Stimulated activated CD4-positive, alpha-beta T cell treated with anti-CD3 and anti-CD28 coated beads, TNF-alpha, amount 100 ng/mL, for 4 hours (primary cell): ENCODE measurements at places on chromosomes 12 and 14.

DNA sequence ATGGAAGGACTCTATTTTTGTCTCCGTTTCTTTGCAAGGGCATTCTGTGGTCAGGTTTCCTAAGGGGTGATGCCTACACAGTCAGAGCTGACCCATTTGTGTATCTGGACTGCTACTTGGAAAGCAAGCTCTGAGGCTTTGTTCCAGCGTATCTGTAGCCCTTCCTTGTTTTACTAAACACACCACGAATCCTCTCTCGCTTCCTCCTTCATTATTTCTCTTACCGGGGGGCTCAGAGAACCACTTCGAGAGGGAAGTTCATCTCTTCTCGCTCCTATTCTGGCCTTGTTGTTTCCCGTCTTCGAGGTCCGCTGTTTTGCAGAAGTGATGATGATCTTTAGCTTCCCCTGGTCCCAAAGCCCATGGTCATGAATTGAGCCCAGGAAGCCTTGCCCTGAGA is 164.7 kb downstream of the SSPN start:
- no peak for DNase-seq

DNA sequence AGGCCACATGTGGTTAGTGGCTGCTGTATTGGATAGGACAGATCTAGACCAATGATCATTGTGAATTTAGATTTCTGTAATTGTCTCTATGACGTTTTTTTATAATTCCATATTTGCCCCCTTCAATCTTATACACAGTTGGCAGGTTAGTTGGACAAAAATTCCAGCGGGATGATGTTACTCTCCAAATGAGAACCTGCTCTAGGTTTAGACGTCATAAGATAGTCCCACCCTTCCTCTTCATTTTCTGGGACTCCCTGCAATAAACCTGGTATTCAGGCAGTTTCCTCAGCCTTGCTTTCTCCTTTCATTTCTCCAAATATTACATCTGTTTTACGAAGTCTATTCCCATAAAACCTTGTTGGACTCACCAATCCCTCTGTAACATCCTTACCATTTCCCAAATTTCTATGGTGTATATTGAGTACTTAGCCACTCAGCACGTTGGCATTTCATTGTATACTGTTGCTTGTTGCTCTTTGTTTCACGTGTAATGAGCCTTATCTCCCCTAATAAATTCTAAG is 10.2 kb downstream of the FBXO34 start:
- DNase-seq, result no peak

GRCh38 chr14:54638135-54638446 is 71.2 kb downstream of the SAMD4A start:
- no peak for DNase-seq

DNA sequence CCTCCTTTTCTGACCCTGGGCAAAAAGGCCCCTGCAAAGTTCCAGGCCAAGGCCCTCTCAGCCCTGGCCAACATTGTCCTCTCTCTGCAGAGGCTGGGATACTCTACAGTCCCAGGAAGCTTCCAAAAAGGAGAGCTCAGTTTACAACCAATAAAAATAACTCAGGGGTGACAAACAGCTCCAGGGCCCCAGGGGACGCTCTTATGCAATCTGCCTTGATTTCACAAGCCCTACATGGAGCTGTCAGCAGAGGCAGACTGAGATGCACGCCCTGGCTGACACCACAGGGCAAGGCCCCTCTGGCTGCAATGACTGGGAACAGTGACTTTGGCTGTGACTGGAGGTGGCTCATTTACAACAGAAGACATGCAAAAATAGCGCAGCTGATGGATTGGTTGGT is 129.0 kb upstream of the MED13L start:
- no peak for DNase-seq

DNA sequence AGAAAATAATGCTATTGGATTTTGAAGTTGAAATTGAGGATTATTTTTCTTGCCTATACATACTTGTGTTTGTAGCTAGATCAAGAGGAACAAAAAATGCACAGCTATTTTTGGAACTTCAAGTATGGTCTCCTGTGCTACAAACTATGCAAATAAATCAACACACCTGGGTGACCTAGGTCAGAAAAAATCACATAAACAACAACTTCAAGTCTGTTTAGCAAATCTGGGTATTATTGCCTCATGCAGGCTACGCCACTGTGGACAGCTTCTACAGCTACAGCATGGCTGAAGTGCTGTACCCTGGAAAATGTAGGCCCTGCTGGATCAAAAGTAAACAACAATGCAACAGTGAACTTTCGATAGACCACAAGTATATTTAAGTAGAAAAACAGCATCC is 87.5 kb downstream of the SLC6A15 start:
- DNase-seq, result no peak

DNA sequence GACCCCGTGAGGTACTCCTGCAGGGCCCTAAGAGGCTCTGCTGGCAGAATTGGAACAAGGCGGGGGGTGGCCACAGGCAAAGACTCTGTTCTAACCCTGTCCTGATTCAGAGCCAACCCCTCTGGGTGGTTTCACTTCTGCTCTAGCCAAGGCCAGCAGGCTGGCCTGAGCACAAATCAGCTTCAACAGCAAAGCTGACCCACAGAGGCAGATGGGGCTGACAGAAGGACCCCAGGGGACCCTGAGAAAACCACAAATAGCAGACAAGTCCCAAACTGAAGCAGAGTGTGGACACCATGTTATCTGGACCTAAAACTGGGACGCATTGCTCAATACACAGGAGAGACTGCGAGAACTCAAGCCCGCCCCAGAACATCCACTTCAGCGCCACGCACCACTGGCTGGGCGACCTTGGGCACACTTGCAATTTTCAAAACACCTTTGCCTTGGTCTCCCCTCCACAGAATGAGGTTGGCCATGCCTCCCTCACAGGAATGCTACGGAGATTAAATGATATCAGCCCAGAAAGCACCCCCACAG is 76.4 kb upstream of the DICER1 start:
- DNase-seq, result no peak

GRCh38 chr14:100696590-100696989 is 30.1 kb upstream of the DLK1 start:
- DNase-seq, result no peak

DNA sequence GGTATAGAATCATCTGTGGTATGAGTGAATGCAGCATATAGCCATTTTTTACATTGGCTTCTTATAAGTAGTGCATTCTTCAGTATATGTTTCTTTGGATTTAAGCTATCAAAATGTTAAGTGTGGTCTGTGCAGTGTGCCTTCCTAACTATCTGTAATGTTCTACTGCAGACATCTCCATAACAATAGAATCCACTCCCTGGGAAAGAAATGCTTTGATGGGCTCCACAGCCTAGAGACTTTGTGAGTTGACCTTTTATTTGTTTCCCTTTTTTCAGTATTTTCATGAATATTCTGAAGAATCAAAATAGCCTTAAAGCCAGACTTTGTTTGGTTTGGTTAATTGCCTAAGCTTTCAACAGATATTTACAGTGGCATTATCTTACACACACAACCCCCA is 107.2 kb downstream of the ZFC3H1 start:
- DNase-seq, result no peak

- no peak for DNase-seq
Measured at GRCh38 chr14:83706231-83706954, 1823.6 kb upstream of the FLRT2 start.

DNA sequence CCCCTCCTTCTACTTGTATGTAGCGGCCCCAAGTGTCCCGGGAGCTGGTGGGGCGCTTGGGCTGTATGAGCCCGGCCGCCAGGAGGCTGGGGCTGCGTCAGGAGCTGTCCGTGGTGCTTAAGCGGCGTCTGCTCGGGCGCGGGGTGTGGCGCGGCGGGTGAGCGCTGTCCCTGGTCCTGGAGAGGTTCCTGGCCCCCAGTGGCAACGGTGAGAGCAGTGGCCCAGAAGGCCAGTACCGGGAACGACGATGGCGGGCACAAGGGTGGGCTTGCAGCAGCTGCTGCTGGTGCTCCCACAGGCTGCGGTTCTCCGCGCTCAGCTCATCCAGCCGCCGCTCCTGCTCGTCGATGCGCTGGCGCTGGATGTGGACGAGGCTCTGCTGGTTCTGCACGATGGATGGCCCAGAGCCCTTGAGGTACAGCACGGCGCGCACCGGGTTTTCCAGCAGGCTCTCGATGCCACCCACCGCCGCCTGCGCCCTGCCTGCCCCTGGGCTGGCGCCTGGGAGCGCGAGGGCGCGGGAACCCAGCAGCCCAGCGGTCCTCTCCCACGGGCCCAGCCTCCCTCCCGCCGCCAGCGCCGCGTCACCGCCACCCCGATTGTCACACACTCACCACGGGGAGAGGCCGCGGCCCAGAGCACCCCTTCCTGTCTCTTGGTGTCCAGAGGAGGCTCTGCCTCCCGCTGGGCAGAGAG is 41.9 kb upstream of the FKBP4 start:
- DNase-seq, result peak; percentile 52

DNA sequence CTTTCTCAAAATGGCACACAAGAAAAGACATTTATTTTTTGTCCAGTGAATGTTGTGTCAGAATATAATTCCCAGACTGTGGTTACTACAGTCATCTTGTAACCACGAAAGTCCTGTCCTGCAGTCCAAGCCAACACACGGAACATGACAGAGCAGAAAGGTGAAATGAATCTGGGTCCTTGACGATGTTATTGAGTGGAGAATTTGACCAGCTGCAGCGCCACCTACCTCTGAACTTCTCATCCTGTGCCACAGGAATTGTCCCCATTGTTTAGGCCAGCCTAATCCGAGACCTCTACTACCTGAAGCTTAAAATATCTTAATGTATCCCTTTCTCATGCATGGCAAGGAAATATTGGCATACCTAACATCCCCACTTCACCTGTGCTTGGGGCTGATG is 64.1 kb upstream of the OTX2 start:
- DNase-seq, result no peak

DNA sequence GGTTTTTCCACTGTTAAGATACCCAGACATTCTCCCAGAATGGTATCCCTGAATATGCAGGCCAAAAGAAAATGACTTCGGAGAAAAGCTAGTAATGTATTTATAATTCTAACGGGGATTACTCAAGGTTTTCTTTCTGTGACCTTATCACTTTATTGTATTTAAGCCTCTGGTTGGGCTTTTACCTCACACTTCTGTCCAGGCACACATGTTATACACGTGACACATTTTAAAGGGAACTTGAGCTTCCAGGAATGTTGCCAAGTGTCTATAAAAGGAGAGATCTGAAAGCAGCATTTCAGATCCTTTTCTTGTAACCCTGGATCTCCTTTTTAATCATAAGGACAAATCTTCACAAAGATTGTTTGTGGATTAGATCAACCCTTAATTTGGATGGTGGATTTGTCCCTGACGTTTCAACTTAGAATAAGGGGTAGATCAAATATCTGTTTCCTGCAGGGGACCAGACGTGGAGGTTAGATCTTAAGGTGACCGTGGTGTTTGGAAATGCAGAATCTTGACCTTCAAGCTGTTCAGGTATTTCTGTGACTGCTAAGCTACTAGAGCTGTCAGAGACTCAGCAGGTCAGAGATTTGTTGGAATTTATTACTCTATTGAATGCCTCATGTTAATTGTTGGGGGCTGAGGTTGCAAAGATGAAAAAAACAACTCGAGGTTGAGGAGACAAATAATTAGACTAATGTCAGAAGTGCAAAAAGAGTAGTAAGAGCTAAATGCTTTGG is 1.5 kb downstream of the CIPC start:
- DNase-seq, result no peak

GRCh38 chr12:40208707-40209446 is 15.9 kb upstream of the LRRK2 start:
- no peak for DNase-seq

DNA sequence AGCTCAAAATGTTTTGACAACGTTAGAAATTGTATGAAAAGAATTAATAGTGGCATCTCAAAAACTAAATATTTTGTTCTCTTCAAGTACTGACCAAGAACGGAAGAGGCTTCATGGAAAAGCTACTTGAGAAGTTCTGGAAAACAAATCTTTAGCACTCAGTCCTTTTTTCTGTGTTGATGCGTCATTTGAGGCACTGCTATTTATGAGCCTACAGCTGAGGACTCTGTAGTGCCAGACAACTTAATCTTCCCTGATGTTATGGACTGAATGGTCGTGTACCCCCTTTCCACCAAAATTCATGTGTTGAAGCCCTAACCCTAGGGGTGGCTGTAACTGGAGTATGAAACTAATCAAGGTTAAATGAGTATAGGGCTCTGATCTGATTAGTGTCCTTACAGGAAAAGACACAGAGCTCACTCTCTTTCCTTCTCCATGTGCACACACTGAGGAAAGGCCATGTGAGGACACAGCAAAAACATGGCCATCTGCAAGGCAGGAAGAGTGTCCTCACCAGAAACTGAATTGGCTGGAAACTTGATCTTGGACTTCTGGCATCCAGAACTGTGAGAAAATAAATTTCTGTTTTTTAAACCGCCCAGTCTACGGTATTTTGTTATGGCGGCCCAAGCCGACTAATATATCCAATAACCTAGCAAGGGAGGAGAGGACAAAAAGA is 337.0 kb upstream of the CLEC14A start:
- no peak for DNase-seq

- no peak for DNase-seq
Measured at GRCh38 chr12:126159139-126159538, 1093.9 kb downstream of the AACS start.

- peak; percentile 40 for DNase-seq
Measured at GRCh38 chr12:48189331-48190125, 6.1 kb downstream of the CCDC184 start.

DNA sequence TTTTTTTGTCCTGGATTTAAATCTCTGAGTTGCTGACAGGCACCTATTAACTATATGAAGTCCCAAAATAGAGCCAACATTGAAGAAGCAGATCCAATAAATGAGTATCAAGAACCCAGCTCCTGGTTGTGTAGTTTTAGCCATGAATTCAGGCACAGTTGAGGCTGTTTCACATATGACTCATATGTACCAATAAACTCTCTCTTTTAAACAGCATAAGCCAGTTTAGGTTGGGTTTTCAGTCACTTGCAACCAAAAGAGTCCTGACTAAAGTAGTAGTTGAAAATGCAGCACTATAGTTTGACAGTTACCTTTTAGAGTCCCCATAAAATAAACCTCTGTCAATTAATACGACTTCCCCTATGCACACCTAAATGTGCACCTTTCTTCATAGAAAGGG is 389.9 kb downstream of the RPS29 start:
- no peak for DNase-seq

DNA sequence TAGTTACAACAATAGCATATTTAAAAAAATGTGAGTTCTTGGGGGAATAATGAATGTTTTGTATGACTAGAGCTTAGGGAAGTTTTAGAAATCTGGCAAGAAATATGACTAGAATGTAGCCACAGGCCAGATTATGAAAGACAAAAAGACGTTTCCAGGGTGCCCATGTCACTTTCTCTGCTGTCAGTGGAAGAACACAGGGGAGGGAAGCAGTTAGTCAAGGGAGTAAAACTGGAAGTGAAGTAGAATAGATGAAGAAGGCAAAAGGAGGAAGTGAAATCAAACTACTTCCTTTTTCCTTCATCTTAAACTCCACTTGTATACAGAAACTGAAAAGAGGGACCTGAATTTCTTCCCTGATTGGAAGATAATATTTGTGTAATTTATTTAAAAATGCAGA is 81.2 kb upstream of the ATP2B1 start:
- DNase-seq, result no peak

- no peak for DNase-seq
Measured at GRCh38 chr12:82176026-82176425, 182.2 kb downstream of the CCDC59 start.

GRCh38 chr14:92121207-92121669 is 268 bp downstream of the NDUFB1 start:
- DNase-seq, result no peak

GRCh38 chr12:89706986-89707702 is 1.5 kb downstream of the ATP2B1 start:
- no peak for DNase-seq
